ENCODE measurements at places on chromosomes 1 and 21. TPM values are rescaled to one million over a fixed set of nuclear protein-coding genes. Genes with fewer than 3 reads are reported as not detected.

MROH7 gene
- polyA plus RNA-seq: not detected

LEMD1 gene
- polyA plus RNA-seq: not detected

GRCh38 chr1:203407296-203407695 is 56.4 kb upstream of the FMOD start:
- DNase-seq: no peak

DNA sequence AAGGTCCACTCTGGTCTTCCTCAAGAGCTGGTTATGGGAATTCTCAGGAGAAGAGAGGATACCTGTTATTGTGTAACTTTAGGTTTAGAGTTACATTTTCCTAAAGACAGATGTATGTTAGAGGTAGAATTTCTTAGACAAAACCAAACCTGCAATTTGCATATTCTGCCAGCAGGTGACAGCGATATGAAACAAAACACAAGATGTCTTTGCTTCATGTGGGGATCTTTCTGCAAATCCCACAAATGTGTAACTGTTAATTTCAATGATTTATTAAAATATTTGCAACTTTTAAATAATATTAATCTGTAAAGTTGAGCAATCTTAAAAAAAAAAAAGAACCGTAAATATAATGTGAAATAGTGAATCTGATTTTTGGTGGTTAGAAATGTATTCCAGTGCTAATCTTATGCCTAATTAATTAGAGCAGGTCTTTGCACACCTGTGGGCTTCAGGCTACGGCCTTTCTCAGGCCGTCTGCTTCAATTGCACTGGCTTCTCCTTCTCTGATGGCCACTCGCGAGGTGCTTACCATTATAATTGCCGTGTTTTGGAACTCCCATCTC is 33.4 kb downstream of the FAM78B start:
- no peak for DNase-seq

HCN3 gene
- not detected for polyA plus RNA-seq

DNA sequence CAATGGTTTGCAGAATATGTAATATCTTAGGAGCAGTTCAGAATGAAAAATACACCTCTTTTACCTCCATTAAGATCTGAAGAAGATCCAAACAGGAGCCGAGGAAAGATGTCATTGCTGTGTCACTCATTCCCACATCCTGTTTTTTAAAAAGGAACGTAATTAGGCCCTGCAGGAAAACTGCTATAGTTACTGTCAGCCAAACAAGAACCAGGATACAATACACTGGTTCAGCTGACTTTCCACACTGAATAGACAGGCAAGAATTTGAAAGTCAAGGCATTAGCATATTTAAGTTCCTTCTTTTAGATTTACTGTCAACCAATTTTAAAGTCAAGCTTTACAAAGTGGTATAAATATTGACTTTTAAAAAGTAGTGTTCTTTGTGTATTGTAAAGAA is 63.8 kb downstream of the IARS2 start:
- no peak for DNase-seq

- no peak for DNase-seq
These were observed 1528.0 kb downstream of the BRINP3 start for GRCh38 chr1:188949701-188950100.

GRCh38 chr1:84152649-84153056 is 8.6 kb downstream of the PRKACB start:
- DNase-seq: no peak

DNA sequence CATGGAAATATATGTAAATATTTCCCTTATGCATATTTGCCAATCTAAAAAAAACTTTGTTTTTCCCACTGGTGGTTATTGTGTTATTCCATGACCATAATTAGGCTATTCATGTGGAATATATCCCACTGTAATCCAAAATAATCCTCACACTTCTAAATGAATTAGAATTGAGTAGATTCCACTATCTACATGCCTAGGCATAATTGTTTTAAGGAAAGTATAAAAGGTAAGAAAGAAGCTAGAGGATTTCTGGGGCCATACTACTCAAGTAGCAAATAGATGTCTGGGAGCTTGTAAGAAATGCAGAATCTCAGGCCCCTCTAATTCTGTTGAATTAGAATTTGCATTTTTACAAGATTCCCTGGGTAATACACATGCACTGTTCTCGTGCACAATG is 83.5 kb upstream of the RRP15 start:
- DNase-seq: no peak

DNA sequence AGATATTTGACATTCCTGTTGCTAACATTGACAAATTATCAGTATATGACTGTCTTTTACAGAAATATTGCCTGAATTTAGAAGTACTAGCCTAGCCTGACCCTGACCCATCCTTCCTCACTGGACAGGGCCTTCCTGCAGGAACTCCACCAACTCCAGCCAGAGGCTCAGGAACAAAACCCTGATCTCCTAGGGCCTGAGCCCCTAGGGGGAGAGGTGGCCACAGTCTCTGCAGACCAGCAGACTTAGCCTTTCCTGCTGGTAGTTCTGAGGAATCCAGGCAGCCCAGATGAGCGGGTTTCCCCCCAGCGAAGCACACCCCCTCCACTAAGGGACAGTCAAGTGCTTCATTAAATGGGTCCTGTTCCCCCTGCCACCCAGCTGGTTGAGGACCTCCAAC is 44.3 kb upstream of the LRIF1 start:
- DNase-seq: no peak

ST6GALNAC3 gene
- polyA plus RNA-seq: 2.7 TPM

DNA sequence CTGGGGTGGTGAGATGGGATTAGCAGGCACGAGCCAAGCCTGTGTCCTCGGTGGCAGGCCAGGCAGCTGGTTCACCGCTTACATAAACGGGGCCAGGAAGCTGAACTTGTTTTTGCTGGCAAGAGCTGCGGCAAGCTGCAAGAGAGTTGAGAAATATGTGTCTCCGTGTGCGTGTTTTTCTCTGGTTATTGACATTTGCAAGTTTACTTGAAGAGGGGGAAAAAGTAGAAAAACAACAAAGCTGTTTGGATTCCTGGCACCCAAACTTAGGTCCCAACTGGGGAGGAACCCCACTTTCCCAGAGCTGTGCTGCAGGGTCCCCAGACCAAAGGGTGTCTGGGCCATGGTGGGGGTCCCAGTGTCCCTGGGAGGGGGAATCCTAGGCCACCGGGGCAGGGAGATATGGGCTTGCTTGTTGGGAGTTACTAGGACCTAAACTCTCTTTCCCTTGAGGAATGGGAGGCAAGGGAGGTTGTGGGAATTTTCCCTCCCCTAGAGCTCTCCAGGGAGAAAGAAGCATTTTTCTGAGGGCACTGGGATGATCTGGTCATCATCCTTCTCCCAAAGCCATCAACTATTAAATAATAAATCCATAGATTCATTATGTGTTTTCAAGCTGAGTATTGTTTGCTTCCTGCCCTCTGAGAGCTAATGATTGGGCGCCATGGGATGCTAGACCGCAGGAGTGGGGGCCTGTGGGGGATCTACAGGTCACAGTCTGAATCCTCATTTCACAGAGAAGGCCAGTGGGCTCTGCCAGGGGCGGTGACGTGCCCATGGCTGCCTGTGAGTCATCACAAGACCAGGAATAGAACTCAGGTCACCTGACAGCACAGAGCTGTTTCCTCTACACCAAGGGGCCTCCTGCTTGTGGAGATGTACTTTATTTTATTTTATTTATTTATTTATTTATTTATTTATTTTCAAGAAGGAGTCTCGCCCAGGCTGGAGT is 14.8 kb downstream of the IL6R start:
- DNase-seq: peak; percentile 97
